ENCODE measurements at places on chromosomes 1 and 21.
A peak's percentile ranks its signal among the peaks of the same experiment; 100 is the strongest.

- DNase-seq: no peak
- no peaks in the 10 kb centered on the region for H3K36me3 ChIP-seq
- H3K27me3 ChIP-seq: no peaks in the 10 kb centered on the region
- H3K27ac ChIP-seq: no peak overlapping the region
- no peaks in the 10 kb centered on the region for H3K4me1 ChIP-seq
These were observed 847.8 kb downstream of the MRPL39 start for GRCh38 chr21:24759348-24760075.

- no peaks in the 10 kb centered on the region for H3K27me3 ChIP-seq
- DNase-seq: no peak
- no peak overlapping the region for H3K4me3 ChIP-seq
- no peak overlapping the region for H3K27ac ChIP-seq
These were observed 24.4 kb downstream of the RC3H1 start for GRCh38 chr1:173997791-173998190.

- no peak overlapping the region for H3K4me3 ChIP-seq
- H3K4me1 ChIP-seq: no peaks in the 10 kb centered on the region
- DNase-seq: no peak
These were observed 25.6 kb upstream of the ENAH start for GRCh38 chr1:225678545-225678944.

GRCh38 chr1:36448530-36449056 is 1.7 kb downstream of the OSCP1 start:
- no peak for DNase-seq
- peaks cover 3% of the 10 kb centered on the region for H3K4me1 ChIP-seq
- no peak overlapping the region for H3K27ac ChIP-seq
- H3K4me3 ChIP-seq: no peak overlapping the region
- no peaks in the 10 kb centered on the region for H3K36me3 ChIP-seq

- no peak for DNase-seq
- H3K27me3 ChIP-seq: no peaks in the 10 kb centered on the region
- H3K27ac ChIP-seq: no peak overlapping the region
- no peak overlapping the region for H3K4me3 ChIP-seq
These were observed 3.3 kb upstream of the IL23R start for GRCh38 chr1:67162954-67163353.

- H3K27me3 ChIP-seq: no peaks in the 10 kb centered on the region
- peaks cover 39% of the 10 kb centered on the region for H3K4me1 ChIP-seq
- peak overlapping the region; percentile 98 for H3K27ac ChIP-seq
- peaks cover 21% of the 10 kb centered on the region for H3K36me3 ChIP-seq
These were observed 2.5 kb upstream of the METTL25B start for GRCh38 chr1:156725683-156726280.

GRCh38 chr1:4596486-4596885 is 57.9 kb upstream of the AJAP1 start:
- no peaks in the 10 kb centered on the region for H3K36me3 ChIP-seq
- H3K4me3 ChIP-seq: no peak overlapping the region
- no peak for DNase-seq
- no peaks in the 10 kb centered on the region for H3K4me1 ChIP-seq
- no peak overlapping the region for H3K27ac ChIP-seq

DNA sequence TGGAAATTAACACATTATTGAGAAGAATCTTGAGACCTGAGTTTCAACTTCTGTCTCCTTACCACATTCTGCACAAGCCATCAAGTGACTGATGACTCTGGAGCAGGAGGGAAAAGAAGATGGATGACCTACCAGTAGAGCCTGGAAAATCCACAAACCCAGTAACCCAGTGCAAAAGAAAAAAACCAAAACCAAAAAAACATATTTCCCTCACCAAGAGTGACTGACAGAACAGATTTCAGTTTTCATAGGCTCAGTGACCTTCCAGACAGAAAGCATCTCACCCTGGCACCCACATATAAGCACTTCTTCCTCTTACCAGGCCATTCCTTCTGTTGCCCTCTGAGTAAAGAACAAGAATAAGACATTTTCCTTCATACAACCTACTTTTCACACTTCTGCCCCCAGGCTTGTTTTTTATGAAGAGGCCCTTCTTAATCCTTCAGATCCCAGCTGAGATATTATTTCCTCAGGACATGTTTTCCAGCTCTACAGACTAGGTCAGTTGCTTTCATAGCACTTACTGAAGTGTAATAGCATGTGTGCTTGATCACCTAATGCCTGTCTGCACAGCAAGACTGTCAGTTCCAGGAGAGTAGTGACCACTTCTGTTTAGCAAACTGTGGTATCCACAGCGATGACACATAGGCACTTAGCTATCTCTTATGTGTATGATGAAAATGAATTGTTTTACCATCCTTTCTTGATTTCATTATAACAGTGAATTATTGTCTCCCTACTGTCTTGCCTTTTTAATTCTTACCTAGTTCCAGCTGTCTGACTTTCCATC is 4.0 kb downstream of the TSACC start:
- no peaks in the 10 kb centered on the region for H3K27me3 ChIP-seq
- no peak overlapping the region for H3K4me3 ChIP-seq
- no peaks in the 10 kb centered on the region for H3K36me3 ChIP-seq
- DNase-seq: no peak
- H3K4me1 ChIP-seq: peaks cover under 1% of the 10 kb centered on the region
- no peak overlapping the region for H3K27ac ChIP-seq

- H3K27ac ChIP-seq: no peak overlapping the region
- DNase-seq: no peak
- no peaks in the 10 kb centered on the region for H3K4me1 ChIP-seq
- peaks cover 19% of the 10 kb centered on the region for H3K27me3 ChIP-seq
- H3K36me3 ChIP-seq: no peaks in the 10 kb centered on the region
These were observed 2.1 kb upstream of the KNCN start for GRCh38 chr1:46553506-46553905.

DNA sequence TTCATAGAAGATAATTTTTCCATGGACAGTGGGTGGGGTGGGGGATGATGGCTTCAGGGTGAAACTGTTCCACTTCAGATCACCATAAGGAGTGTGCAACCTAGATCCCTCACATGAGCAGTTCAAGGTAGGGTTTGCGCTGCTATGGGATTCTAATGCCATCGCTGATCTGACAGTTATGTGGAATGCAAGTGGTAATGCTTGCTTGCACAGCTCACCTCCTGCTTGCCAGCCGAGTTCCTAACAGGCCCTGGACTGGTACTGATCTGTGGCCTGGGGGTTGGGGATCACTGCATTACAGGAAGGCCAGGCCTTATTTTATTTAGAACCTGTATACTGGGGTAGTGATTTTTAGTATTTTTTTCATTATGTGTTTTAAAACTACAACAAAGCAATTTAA is 22.0 kb downstream of the MAN1A2 start:
- no peaks in the 10 kb centered on the region for H3K36me3 ChIP-seq
- peaks cover 34% of the 10 kb centered on the region for H3K4me1 ChIP-seq
- no peak overlapping the region for H3K27ac ChIP-seq
- DNase-seq: no peak

DNA sequence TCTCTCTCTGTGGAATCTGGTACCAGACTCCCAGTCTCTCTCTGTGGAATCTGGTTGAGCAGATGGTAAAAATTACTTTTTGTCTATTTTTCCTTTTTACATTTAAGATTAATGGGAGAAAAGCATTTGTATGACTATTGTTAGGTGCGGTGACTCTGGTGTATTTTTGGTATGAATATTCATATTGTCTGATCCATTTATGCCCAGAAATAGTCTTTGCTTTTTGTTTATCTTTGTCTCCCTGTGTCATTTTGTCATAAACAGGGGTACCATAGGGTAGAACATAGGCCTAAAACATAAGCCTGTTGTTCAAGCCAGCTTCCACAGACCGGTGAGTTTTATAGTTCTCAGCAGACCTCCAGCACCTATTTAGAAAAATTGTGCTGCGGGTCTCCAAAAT is 78.7 kb downstream of the ETS2 start:
- no peak overlapping the region for H3K4me3 ChIP-seq
- H3K4me1 ChIP-seq: no peaks in the 10 kb centered on the region
- no peak for DNase-seq
- H3K27ac ChIP-seq: no peak overlapping the region
- no peaks in the 10 kb centered on the region for H3K27me3 ChIP-seq

DNA sequence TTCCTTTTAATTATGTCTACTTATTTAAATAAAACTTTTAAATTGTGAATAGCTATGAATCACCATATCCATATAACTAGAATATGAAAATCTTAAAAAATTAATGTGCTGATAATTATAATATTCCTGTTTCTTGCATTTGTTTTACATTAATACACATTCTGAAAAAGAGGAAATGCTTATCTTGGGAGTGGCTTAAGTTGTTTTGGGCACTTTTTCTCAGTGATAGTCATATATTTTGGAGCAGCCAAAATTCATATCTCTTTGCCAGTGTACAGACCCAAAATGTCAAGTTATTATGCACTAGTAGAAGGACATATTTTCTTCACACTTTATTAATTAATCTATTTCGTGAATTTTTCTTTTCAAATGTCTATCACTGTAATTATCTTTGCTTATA is 838.5 kb downstream of the USP25 start:
- H3K4me1 ChIP-seq: no peaks in the 10 kb centered on the region
- H3K27ac ChIP-seq: no peak overlapping the region
- no peaks in the 10 kb centered on the region for H3K27me3 ChIP-seq
- H3K36me3 ChIP-seq: no peaks in the 10 kb centered on the region

DNA sequence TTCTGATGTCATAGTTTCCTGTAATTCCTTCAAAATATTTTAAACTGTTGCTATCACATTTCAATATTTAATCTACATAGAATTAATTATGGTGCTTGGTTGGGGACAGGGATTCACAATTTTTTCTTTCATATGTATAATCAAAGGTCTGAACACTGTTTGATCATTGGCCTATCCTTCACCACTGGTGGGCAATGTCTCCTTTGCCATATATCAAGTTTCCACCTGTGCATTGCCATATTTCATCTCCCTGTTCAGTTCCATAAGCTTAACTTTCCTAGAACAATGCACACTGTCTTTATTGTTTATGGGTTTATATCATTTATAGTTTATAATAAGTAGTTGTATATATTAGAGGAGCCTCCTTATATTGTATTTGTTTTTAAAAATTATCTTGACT is 374.9 kb upstream of the PTBP2 start:
- H3K4me3 ChIP-seq: no peak overlapping the region
- no peak for DNase-seq
- H3K36me3 ChIP-seq: no peaks in the 10 kb centered on the region
- no peaks in the 10 kb centered on the region for H3K4me1 ChIP-seq
- no peaks in the 10 kb centered on the region for H3K27me3 ChIP-seq
- H3K27ac ChIP-seq: no peak overlapping the region

DNA sequence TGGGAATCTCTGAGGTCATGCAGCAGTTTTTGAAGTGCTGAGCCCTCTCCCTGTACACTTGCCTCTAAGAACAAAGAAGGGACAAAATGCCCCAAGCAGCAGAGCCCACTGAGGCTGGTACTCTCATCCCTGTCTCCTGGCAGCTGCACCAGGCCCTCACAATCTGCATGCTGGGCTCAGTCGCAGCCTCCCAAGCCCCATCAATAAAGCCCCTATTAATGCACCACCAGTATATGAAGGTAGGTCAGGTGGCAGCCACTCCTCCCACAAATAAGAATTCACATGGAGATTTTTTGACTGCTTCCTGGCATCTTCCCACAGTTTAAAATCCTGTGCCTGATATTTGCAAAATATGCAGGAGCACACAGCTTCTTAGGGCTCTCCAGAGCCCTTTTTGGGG is 181.2 kb upstream of the PALMD start:
- H3K4me1 ChIP-seq: no peaks in the 10 kb centered on the region
- no peaks in the 10 kb centered on the region for H3K27me3 ChIP-seq
- H3K4me3 ChIP-seq: no peak overlapping the region
- H3K36me3 ChIP-seq: no peaks in the 10 kb centered on the region

DNA sequence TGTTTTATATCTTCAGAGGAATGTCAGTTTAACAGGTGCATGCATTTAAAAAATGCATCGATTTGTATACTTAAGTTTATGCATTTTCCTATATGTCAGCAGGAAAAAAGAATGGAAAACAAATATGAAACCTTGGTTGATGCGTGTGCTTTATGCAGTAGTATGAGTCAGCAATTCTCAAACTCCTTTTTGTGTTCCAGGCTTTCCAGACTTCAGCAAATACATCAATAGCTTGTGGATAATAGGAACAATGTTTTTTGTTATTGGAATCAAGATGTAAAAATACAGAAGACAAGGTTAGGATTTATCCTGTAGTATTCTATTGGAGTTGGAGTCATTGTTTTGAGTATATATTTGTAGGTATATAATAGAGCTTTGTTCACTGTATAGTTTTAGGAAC is 45.2 kb downstream of the CHODL start:
- no peak overlapping the region for H3K27ac ChIP-seq
- H3K36me3 ChIP-seq: no peaks in the 10 kb centered on the region
- no peak for DNase-seq
- no peak overlapping the region for H3K4me3 ChIP-seq

GRCh38 chr1:118360817-118361216 is 175.8 kb upstream of the SPAG17 start:
- H3K27ac ChIP-seq: no peak overlapping the region
- no peak overlapping the region for H3K4me3 ChIP-seq
- no peaks in the 10 kb centered on the region for H3K27me3 ChIP-seq
- DNase-seq: no peak
- H3K36me3 ChIP-seq: no peaks in the 10 kb centered on the region
- H3K4me1 ChIP-seq: no peaks in the 10 kb centered on the region

DNA sequence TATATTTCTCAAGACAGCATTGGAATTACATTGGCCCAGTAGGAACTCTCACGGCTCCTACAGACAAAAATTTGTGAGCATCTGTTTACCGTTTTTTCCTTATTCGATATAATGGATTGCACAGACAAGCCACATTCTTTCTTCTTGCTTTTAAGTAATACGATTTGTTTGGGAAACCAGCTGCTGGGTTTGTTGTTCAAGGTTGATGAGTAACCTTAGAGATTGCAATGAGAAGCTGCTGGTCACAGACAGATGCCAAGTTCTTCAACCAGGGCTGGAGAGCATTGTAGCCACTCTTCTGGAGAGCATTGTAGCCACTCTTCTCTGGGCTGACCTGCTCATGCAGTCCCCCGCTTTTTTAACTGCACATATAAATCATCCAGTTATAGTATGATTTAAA is 1.4 kb upstream of the MIA3 start:
- H3K36me3 ChIP-seq: no peaks in the 10 kb centered on the region
- no peak overlapping the region for H3K4me3 ChIP-seq
- peaks cover 8% of the 10 kb centered on the region for H3K27me3 ChIP-seq
- peak overlapping the region; percentile 71 for H3K27ac ChIP-seq
- H3K4me1 ChIP-seq: peaks cover 54% of the 10 kb centered on the region

DNA sequence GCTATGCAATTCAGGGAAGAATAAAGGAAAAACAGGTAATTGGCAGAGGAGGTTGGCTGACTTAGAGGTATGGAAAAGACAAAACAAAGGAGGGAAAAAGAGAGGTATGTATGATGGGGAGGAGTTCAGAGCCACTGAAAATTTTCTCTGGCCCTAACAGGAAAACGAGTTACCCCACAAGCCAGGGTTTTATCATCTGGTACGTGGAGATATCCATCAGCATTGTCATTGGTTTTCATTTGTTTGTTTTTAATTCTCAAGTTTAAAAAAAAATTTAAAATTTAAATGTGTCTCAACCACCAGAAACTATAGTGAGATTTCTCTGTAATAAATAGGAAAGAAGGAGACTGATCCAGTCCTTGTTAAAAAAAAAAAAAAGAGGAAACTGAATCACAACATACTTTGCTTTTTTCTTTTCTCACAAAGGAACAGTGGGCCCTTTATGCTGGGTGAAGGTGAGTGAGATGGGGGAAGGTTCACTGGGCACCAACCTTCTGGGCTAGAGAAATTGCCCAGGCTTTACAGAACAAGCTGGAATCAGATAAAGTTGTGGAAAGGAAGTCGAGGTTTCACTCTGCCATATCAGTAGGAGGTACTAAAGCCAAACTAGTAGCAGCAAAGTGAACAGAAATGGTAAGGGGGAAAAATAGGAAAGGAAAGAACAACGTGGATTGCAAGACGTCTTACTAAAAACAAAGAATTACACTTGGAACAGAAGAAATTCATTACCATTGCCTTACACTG is 2.7 kb downstream of the IFNAR2 start:
- H3K27ac ChIP-seq: peak overlapping the region; percentile 95
- peaks cover under 1% of the 10 kb centered on the region for H3K4me1 ChIP-seq
- no peaks in the 10 kb centered on the region for H3K36me3 ChIP-seq
- H3K4me3 ChIP-seq: no peak overlapping the region
- no peak for DNase-seq

Measured in transverse colon (tissue), 4 donors.